Tibial nerve (tissue), 4 donors: ENCODE measurements at places on chromosomes 1 and 21. TPM values are rescaled to one million over a fixed set of nuclear protein-coding genes. Genes with fewer than 3 reads are reported as not detected.

DNA sequence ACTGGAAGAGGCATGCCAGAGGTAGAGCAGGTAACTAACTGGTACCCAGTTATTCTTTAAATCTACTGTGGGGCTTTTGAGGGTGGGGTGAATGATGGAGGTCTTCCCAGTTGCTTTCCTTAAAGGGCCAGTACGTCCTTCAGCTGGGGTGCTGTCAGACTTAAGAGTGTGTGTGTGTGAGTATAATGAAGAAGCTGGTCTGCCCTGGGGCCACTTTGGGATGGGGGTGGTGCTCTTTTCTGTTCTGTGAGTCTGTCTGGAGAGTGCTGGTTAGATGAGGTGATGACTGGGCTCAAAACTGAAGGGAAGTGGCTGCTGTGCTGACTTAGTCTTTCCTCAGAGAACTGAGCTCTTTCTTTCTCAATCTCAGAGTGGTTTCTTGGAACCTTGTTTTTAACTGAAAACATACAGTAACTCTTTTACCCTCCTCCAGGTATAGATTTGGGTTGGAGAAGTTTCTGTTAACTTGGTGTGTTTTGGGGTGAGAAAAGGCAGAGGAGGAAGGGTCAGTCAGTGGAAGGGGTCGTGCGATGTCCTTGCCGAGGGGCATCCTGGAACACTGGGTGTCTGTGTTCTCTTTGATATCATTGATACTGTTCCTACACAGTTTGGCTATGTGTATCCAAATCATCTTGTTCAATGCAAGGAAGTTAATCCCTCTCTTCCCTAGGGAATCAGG lies 746 bp downstream of the MACF1 start:
- DNase-seq: peak; percentile 41
- peak overlapping the region; percentile 90 for H3K27ac ChIP-seq
- peak overlapping the region; percentile 9 for H3K4me3 ChIP-seq
- H3K4me1 ChIP-seq: peaks cover 6% of the 10 kb centered on the region
- no peaks in the 10 kb centered on the region for H3K27me3 ChIP-seq

GRCh38 chr1:156747742-156748669 lies 3.5 kb downstream of the HDGF start:
- peaks cover 24% of the 10 kb centered on the region for H3K36me3 ChIP-seq
- no peak for DNase-seq
- peak overlapping the region; percentile 100 for H3K27ac ChIP-seq
- H3K4me3 ChIP-seq: peak overlapping the region; percentile 93
- no peaks in the 10 kb centered on the region for H3K4me1 ChIP-seq

DNA sequence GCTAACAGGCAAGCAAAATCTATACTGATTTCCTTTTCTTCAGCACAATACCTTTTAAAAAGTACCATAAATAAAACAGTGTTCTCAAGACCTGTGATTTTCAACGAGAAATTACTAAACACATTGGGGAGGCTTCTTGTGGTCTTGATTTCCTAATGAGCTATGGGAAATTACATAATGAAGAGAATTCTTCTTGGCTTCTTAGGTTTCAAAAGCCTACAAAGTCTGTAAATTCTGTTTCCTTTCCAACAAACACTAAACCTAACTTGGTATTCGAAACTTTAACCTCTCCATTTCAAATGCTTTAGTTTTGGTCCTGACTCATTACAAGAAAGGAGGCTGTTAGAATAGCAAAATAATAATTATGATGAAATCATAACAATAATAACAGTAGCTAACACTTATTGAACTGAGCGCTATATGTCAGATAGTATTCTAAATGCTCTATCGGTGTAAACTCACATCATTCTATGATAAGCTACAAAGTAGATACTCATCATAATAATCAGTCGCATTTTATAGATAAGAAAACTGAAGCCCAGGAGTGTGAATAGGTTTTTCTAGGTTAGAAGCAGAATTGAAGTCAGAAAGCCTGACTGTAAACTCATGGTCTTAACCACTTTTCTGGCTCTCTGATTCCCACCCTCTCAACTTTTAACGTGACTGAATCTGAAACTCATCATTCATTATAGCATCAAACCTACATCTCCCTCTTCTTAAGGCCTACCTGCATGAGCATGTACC lies 486.7 kb downstream of the SMYD3 start:
- DNase-seq: no peak
- no peaks in the 10 kb centered on the region for H3K27me3 ChIP-seq
- no peak overlapping the region for H3K4me3 ChIP-seq
- H3K4me1 ChIP-seq: no peaks in the 10 kb centered on the region
- H3K27ac ChIP-seq: no peak overlapping the region

DNA sequence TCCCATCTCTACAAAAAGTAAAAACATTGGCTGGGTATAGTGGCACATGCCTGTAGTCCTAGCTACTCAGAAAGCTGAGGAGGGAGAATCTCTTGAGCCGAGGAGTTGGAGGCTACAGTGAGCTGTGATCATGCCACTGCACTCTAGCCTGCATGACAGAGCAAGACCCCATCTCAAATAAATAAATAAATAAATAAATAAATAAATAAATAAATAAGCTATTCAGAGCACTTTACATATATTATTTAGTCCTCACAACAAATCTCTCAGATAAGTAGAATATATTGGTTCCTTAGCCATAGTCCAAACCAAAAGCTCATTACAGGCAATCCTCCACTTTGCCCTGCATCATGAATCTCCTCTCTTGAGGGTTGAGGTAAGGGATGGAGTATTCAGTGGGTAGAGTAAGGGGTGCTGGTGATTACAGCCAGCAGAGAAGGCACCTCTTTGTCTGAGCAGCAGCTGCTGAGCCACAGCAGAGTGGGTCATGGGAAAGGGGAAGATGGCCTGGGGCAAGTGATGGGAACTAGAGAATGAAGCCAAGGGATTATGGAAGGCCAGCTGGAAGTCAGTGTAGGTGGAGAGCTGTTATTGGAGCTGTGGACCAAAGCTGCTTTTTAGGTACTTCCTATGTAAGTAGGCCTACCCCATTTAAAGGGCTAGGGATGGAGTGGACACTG lies 115.5 kb upstream of the ZNF644 start:
- no peak for DNase-seq
- no peaks in the 10 kb centered on the region for H3K36me3 ChIP-seq
- no peaks in the 10 kb centered on the region for H3K27me3 ChIP-seq
- no peak overlapping the region for H3K4me3 ChIP-seq

PROK1 gene
- total RNA-seq: 4.6 TPM
